Natural killer cell treated with Interleukin-12 subunit alpha and Interleukin-12 subunit beta and Interleukin-15 and Interleukin-18, amount 100 ng/mL, for 72 hours (primary cell): ENCODE measurements at places on chromosomes 6 and 20.

DNA sequence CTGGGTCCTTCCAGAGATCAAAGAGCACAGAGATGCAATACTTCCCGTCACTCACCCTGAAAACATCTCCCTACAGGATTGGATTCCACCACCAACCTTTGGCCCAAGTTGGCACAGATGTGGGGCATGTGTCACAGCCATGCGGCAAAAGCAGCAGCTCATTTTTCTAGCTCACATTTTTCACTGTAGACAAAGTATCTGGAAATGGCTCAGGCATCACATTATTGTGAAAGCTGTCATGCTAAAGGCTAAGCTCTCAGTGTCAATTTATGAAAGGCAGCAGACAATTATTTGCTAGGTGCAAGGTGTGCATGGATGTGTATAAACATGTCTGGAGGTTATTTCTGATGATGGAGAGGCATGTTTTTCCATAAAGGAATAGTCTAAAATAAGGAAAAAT is 248.8 kb upstream of the PRND start:
- no peak overlapping the region for H3K27ac ChIP-seq
- H3K36me3 ChIP-seq: no peaks in the 10 kb centered on the region
- H3K27me3 ChIP-seq: peaks cover 21% of the 10 kb centered on the region

DNA sequence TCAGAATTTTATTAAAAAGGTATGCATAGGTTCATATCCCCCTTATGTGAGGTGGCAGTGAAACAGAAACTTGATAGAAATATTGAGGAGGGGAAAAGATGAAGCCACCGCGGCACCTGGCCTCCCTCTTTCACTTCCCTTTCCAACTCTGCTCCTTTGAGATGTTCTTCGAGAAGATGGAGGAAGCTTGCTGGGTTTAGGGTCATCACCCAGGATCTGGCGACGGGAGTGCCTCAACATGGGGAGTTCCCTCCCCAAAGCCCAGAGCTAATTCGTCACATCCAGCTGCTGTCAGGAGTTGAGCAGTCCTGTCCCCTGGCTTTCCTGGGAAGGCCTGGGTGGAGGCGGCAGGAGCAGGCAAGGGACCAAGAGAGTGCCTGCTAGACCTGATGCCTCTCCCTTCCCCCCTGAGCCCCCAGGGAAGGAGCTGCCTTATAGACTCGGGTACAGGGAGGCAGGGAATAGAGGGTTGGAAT is 29.1 kb downstream of the RREB1 start:
- no peaks in the 10 kb centered on the region for H3K27me3 ChIP-seq
- H3K4me1 ChIP-seq: peaks cover 58% of the 10 kb centered on the region
- DNase-seq: no peak
- peak overlapping the region; percentile 88 for H3K4me3 ChIP-seq

- H3K27me3 ChIP-seq: peaks cover 3% of the 10 kb centered on the region
- no peak overlapping the region for H3K27ac ChIP-seq
- no peak overlapping the region for H3K4me3 ChIP-seq
Observed at GRCh38 chr6:47439348-47439668, 38.3 kb upstream of the CD2AP start.

GRCh38 chr20:60244373-60245146 is 286.3 kb downstream of the CDH26 start:
- no peak overlapping the region for H3K27ac ChIP-seq
- no peak overlapping the region for H3K4me3 ChIP-seq
- peaks cover 7% of the 10 kb centered on the region for H3K4me1 ChIP-seq
- H3K36me3 ChIP-seq: no peaks in the 10 kb centered on the region

GRCh38 chr6:131258816-131259476 is 123.7 kb downstream of the AKAP7 start:
- H3K36me3 ChIP-seq: no peaks in the 10 kb centered on the region
- no peak overlapping the region for H3K4me3 ChIP-seq
- H3K4me1 ChIP-seq: peaks cover 13% of the 10 kb centered on the region
- H3K27ac ChIP-seq: no peak overlapping the region
